ENCODE measurements at places on chromosomes 2 and 18.

- no peak for DNase-seq
Observed at GRCh38 chr2:144663207-144663606, 143.3 kb upstream of the ZEB2 start.

- no peak for DNase-seq
Observed at GRCh38 chr18:27901424-27902226, 275.3 kb downstream of the CDH2 start.

GRCh38 chr2:215028231-215028630 lies 110.2 kb downstream of the ABCA12 start:
- no peak for DNase-seq

DNA sequence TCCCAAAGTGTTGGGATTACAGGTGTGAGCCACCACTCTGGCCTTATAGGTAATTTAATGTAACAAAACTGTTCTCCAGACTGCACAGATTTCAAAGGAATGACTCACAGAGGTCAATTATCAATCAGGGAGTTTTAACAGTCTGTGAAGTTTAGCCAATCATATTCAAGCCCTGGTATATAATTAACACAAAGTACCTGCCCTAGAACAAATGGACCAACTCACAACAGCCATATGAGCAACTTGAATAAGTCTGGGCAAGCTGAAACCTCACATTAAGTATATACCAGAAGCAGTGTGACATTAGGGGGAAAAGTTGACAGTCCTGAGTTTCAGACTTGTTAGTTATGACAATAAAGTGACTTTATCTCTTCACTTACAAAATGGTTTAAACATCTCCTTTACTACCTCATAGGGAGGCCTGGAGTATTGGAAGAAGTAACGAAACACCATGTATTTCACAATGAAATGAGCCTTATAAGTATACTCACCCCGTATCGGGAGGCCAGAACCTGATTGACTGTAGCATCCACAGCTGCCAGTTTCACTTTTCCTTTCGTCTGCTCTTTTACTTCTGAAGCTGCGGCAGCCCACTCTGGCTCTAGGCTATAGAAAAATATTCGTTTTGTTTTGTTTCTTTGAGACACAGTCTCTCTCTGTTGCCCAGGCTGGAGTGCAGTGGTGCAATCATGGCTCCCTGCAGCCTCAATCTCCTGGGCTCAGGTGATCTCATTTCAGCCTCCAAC lies 22.2 kb downstream of the PDIA6 start:
- DNase-seq, result peak; percentile 37

DNA sequence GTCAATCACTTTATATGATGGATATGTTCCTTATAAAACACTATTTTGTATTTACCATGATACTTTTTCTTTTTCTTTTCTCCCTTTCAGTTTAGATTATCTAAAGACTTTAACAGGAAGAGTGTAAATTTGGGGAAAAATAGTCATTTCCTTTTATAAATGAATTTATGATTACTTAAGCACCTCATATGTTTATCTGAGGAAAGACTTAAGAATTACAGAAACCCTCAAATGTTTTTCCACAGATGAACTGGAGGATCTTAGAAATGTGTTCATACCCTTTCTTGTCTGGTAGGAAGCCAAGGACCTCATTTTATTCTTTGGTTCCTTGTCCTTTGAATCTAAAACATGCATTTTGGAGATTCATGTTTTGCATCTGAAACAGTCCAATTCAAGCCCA lies 36.7 kb downstream of the MAPRE2 start:
- DNase-seq, result no peak

GRCh38 chr2:7444626-7445025 lies 527.4 kb downstream of the RNF144A start:
- DNase-seq, result no peak

DNA sequence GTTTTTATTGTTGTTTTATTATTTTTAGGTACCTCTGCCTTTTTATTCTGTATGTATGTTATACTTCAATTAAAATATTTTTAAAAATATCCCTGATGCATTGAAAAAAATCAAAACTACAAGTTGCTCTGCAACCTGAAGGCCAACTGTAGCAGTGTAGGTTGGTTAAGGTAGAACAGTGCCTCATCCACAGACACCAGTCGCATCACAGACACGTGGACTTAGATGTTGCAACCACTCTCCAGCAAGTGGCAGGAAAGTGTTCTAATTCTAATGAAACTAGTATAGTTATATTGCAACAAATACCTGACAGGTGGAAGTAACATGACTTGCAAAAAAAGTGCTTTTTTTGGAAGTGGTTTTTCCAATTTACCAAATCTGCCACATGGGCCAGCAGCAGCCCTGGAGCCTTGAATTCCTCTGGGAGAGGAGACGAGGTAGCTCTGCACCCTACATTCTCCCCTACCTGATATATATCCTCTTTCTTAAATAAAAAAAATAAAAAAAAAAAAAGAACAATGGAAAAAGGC lies 28.4 kb upstream of the SLC3A1 start:
- DNase-seq, result peak; percentile 51

GRCh38 chr2:65788556-65788955 lies 356.2 kb upstream of the SPRED2 start:
- no peak for DNase-seq

Measured in large intestine (tissue), 12 donors.